Stimulated activated CD4-positive, alpha-beta T cell treated with anti-CD3 and anti-CD28 coated beads, Interleukin-12 subunit alpha, Interleukin-12 subunit beta, amount 100 ng/mL, for 24 hours (primary cell): ENCODE measurements at places on chromosomes 1 and 21.

DNA sequence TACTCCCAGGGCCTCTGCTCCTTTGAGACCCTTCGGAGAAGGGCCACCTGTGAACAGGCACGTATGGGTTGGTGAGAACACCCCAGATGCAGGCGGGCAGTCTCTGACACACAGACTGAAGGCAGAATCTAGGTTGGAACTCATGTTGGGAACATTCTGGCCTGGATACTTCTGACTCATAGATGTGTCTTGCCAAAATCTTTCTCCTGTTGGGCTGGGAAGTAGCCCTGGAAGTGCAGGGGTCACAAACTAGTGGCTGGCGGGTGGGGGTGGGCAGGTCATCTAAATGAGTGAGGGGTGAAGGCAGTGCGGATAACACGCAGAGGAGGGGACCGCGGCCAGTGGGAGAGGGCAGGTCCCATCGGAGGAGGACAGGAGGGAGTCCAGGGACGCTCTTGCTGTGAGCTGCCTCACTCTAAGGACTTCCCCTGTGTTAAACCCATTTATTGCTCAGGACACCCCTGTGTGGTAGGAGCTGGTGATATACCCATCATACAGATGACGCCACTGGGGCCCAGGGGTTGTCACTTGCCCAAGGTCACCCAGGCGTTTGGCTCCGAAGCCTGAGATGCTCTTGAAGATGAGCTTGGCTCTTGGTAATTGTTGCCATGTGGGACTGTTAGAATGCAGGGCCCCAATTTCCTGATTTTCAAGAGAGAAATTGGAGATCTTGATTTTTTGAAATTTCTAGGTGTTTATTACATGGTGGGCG, 181.0 kb downstream of the PTPRU start:
- DNase-seq = no peak

GRCh38 chr1:94301186-94301585, 63.8 kb upstream of the ARHGAP29 start:
- no peak for DNase-seq

DNA sequence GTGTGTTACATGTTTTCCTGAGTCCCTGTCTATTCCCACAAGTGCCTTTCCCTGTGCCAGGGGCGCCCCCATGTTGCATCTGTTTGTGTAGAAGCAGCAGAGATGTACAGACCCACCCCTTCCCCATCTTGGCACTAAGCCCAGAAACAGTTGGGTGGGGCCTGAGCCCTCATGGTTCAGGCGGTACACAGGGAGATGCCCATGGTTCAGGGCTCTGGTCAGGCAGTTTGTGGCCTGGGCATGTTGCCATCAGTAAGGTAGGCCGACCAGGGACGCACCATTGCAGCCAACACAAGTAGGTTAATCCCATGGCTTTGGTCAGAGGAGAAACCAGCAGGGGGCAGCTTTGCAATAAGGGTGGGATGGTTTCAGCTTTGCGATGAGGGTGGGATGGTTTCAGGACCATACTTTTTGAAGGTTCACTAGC, 914 bp upstream of the ADGRB2 start:
- no peak for DNase-seq

GRCh38 chr1:27570784-27571183, 33.2 kb downstream of the AHDC1 start:
- DNase-seq = no peak

DNA sequence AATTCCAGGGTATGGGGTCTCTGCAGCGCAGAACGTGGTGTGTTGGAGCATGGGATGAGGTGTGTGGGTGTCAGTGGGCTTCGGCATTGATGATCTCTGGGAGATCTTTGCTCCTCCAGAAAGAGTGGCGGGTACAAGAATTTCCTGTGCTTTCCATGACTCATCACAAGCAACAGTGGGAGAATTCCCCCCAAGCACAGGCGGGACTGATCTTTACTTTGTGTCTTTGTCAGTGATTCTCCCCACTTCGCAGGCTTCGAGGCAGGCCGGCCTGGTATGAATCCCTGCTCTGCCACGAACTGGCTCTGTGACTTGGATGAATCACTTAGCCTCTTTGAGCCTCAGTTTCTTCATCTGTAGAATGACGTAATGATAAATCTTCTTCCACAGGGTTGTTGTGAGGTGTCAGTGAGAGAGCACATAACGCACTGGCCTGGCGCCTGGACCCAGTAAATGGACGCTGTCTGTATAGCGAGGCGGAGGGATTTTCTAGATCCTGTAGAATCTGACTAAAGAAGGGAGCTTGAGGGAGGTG, 2.0 kb downstream of the OPRD1 start:
- DNase-seq = no peak

DNA sequence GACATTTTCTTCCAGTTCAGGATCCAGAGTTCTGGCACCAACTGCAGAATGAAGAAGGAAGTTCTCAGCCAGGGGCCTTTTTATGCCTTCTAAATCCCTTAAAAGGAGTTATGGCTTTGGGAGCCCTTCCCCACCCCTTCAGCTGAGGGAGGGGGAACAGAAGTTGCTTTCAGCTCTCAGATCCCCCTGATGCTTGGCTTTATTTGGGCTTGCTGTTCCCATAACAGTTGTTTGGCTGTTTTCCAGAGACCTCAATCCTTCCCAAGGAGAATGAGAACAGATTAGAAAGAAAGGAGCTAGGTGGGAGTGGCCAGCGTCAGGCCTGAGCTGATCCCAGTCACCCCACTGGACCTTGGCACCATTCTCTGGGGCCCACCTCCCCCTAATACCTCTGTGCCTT, at the start of gene RPE65:
Gene RPE65, minus strand, starts transcription at position 54 of the 400 bp plus-strand sequence. Its CDS starts 49 bp downstream, at position 5.
- no peak for DNase-seq

DNA sequence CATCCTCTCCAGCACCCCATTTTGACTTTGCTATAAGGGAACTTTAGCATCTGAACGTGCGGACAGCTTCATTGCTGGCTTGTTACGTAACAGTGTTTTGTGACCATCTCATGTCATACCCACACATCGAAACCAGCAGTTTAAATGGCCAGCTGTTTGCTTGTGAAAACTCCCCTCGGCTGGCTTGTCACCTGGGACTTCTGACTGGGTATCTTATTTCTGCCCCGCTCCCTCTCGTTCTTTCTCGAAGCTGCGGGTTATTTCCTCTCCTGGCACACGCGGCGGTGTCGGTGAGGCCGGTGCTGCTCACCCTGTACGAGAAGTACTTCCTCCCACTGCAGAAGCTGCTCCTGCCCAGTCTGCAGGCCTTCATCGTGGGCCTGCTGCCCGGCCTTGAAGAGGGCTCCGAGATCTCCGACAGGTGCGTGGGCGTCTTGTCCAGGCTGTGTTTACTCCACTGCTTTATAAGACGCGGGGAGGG, 43.5 kb downstream of the DOP1B start:
- no peak for DNase-seq

- DNase-seq = no peak
Observed at GRCh38 chr1:23124259-23125026, 44.2 kb downstream of the LUZP1 start.

DNA sequence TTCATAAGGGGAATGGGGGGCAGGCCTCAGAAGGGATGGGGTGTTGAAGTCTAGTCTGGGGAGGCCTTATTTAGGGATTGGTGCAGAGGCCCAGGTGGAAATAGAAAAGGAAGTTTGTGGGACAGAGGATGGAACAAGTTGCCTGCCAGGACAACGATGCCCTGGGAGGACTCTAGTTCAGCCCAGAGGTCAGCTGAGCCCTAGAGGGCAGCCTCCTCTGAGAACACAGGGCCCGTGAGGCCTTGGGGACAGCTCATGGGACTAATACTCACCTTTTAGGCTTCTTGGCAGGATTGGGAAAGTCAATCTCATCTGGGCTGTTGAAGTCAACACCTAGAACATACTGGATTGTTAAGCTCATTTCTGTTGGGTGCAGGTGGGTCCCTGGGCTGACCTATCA, 43.0 kb downstream of the LHX4 start:
- no peak for DNase-seq

DNA sequence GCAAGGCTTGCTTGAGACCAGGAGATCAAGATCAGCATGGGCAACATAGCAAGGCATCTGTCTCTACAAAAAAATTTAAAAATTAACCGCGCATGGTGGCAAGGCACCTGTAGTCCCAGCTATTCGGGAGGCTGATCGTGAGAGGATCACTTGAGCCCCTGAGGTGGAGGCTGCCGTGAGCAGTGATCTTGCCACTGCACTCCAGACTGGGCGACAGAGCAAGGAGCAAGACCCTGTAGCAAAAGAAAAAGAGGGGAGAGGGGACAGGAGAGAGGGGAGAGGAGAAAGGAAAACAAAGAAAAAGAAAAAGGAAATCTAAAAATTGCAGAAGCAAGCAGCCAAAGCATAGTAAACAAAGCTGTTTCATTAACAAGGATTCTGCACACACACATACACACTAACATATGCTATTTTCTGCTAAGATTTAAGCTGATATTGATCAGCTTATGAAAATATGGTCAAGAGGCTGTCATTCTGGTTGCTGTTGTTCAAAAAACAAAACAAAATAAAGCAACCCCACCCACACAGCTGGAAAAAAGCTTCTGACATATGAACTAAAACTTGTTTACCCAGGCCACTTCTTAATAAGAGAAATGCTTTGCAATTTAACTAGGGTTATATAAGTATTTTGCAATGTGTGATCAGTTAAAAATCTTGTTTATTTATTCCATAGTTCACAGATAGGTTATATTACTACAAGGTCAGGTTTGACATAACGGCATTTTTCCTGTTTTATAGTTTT, 1.8 kb downstream of the ARNT start:
- DNase-seq = no peak

GRCh38 chr1:118185084-118185832, at the start of gene SPAG17:
Gene SPAG17 (minus strand): TSS chr1:118185228. CDS start chr1:118185157, 71 bp downstream.
- DNase-seq = no peak

DNA sequence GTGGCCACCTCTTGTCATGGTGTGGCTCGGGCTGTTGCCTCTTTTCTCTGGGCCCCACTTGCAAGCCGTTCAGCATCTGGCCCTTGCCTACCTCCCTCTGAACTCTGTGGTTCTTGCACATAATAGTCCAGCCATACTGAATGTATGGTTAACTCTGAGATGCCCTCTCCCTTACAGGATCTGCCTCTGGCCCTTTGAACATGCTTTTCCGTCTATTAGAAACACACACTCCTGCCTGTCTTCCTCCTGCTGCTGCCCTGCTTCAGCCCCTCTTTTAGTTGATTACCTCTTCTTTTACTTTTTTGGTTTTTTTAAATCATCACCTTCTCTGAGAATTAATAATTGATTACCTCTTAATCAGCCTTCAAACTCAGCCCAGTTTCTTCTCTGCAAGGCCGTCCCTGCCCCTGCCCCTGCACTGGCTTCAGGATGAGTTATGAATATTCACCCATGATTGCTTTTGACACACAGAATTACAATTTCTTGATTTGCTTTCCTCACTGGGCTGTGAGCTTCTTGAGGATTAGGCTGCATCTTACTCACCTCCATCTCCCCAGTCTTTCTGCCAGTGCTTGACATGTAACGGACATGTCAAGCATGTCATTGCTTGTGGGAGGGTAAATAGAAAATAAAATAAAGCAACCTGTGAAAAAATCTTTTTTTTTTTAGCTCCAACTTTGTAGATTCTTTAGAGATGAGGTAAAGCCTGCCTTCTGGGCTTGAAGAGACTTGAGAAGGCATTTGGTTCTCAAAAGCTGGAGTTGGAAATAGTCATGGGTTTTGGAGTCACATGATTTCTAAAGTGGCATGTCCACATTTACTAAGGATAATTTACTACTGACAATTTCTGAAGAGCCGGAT, 158.3 kb downstream of the PLXNA2 start:
- DNase-seq = no peak

- no peak for DNase-seq
Observed at GRCh38 chr1:2272686-2273400, 44.7 kb downstream of the SKI start.

DNA sequence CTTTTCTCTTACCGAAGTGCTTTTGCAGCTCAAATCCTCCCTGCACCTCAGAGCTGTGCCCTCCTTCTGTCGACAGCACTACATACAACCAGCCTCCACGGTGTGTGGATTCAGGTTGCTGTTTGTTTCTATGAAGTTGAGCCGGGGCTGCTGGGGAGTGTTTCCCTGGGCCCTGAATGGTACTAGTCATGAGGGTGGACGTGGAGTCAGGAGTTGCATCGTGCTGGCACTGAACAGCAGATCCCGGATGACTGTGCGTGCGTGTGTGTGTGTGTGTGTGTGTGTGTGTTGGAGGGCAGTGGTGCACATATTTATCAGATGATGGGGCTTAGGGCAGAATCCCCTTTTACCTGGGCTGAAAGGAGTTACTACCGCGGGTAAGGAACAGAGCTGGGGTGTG, 47.0 kb downstream of the ACTL8 start:
- DNase-seq = no peak

- no peak for DNase-seq
Observed at GRCh38 chr1:46401964-46402626, 8.0 kb downstream of the FAAH start.

GRCh38 chr21:32975811-32976431, 49.8 kb upstream of the OLIG2 start:
- no peak for DNase-seq

DNA sequence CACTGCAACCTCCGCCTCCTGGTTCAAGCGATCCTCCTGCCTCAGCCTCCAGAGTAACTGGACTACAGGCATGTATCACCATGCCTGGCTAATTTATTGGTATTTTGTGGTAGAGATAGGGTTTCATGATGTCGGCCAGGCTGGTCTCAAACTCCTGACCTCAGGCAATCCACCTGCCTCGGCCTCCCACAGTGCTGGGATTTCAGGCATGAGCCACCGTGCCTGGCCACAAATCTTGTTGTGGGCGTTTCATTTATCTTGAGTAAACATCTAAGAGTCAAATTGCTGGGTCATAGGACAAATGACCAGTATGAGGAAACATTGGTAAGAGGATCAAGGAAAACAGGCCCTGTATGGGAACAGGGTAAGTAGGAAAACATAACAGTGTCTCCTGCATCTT, 17.9 kb downstream of the TMEM200B start:
- DNase-seq = no peak

DNA sequence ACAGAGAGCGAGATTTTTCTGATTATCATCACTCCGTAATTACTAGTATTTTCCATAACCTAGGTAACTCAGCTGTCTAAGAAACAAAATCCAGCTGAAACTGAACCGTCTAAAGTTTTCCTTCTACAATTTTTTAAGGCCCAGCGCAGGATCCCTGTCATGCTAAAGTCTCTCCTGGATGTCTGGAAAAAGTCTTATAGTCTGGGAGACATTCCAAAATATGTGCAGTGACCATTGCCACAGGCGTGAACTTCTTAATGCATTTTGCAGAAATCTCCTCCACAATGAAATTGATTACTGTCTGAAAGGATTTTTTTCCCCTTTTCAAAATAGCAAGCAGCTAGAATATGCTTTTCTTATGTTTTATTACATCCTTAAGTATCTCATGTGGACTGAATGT, 209.3 kb upstream of the C1orf105 start:
- no peak for DNase-seq

- no peak for DNase-seq
Observed at GRCh38 chr21:25490742-25491141, 116.5 kb downstream of the MRPL39 start.

GRCh38 chr1:79398501-79398900, 392.0 kb upstream of the ADGRL4 start:
- DNase-seq = no peak
